NCI-H510A treated with DMSO at 0.1 percent for 48 hours (cell line): ENCODE measurements at places on chromosomes 1 and 21.
A peak's percentile ranks its signal among the peaks of the same experiment; 100 is the strongest.

DNA sequence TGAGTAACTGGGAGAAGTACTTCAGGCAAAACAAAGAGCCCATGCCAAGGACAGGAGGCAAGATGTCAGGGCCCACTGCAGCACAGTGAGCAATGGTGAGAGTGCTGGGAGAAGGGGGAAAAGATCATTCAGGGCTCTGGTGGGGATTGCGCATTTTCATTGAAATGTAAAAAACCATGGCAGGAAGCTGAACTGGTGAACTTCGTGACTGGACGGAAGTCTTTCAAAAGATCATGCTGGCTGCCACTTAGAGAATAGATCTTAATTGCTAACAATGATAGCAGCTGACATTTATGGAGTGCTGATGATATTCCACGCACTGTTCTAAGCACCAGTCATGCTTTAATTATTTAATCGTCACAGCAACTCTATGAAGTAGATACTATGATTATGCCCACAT is 107.0 kb downstream of the TGFBR3 start:
- peak; percentile 81 for DNase-seq

DNA sequence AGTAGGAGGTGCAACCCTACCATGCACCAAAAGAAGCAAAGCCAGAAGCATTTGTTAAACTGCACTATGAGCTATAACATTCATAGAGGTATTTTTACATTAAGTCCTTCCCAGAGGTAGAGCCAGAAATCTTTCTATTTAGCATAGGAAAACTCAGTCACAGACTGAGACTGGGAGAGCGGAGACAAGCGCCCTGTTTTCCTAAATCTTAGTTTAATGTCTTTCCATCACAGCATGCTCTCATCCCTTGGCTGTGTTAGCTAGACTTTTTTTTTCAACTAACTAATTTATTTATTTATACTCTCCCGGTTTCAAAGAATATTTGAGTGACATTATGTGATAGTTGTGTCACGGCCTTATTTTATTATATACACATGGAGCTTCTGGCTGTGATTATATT is 304.1 kb downstream of the LMX1A start:
- no peak for DNase-seq

GRCh38 chr21:31778546-31778945 is 46.6 kb upstream of the SCAF4 start:
- no peak for DNase-seq

DNA sequence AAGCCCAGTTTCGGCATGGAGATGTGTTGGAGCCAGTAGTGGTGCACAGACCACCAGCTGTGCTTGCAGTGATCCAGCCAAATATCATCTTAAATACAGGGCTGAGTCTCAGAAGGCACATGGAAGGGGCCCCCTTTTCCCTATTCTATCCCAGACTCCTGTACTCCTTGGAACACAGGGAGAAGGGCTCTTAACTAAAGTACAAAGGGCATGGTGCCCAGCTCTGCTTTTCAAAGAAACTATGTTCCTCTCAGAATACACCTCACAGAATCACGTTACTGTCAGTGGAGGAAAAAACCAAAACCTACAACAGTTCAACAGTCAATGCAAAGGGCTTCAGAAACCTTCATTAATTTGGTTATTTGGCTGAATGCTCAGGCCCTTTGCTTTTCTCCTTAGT is 180.6 kb upstream of the C1orf105 start:
- no peak for DNase-seq
